Effector memory CD8-positive, alpha-beta T cell (primary cell): ENCODE measurements at places on chromosomes 11 and 22.
A peak's percentile ranks its signal among the peaks of the same experiment; 100 is the strongest.

DNA sequence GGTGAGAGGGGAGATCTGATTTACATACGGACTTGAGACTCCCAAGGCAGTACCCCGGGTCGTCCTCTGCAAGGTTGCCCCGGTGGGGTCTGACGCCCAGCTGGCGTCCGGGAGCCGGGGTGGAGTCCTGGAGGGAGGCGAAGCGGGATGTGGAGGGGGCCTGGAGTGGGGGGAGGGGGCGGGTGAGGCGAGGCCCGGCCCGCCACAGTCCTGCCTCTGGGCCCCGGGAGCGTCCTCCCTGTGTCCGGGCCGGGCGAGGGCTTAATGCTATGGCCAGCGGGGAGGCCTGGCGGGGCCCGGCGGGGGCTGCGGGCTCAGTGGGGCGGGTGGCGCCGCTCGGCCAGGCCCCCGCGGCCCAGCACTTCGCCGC is 2.4 kb upstream of the MYBPC3 start:
- peaks cover 5% of the 10 kb centered on the region for H3K27me3 ChIP-seq
- no peak for DNase-seq
- no peaks in the 10 kb centered on the region for H3K36me3 ChIP-seq
- H3K4me1 ChIP-seq = peaks cover 3% of the 10 kb centered on the region
- H3K27ac ChIP-seq = no peak overlapping the region
- H3K4me3 ChIP-seq = no peak overlapping the region

DNA sequence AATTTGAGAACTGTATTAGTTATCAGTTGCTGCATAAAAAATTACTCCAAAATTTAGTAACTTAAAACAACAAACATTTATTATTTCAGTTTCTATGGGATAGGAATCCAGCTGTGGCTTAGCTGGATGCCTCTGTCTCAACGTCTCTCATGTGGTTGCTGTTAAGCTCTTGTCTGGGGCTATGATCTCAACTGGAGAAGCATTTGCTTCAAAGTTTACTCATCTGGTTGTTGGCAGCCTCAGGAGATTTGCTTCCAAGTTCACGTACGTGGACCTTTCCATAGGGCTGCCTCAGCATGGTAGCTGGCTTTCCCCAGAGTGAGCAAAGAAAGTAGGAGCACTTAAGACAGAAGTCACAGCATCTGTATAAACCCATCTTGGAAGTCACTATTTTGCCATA is 144.9 kb upstream of the SESN3 start:
- no peak overlapping the region for H3K4me3 ChIP-seq
- no peaks in the 10 kb centered on the region for H3K36me3 ChIP-seq
- DNase-seq = no peak
- no peaks in the 10 kb centered on the region for H3K4me1 ChIP-seq

DNA sequence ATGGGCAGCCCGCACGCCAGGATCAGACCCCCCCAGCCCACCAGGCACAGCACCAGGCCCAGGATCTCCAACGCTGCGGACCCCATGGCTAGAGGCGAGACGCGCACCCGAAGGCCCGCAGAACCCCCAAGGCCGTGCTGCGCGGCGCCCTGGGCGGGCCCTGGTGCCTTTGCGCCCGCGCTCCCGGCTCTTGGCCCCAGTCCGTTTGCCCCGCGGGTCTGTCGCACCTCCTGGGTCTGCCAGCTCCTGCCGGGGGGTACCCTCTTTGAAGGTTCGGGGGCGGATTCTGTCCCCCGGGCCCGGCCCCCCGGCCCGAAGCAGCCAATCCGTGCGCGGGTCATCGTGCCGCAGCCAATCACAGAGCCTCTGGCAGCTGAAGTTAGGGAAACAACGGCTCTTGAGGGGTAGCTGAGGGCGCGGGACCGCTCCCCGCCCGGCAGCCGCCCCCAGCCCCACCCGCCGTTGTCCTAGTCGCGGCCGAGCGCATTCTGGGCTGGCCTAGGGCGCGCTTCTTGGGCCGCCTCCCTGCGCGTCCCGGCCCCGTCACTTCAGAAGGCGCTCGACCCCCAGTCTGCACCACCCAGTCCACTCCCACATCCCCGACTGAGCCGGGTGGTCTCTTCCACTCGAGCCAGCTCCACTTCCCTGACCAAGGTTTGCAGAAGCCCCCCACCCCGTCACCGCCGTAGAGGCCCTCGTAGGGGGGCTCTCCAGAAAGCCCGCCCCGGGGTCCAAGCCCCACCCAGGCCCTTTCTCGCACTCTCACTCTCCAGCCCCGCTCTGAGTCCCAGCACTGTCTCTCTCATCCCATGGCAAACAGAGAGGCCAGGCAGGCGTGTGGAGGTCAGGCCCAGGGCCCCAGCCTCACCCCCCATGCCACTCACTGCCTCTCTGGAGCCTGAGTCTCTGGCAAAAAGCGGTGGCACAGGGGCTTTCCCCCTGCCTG is at the start of gene CLDN5:
TSS of gene CLDN5 (minus strand) at position 241 of the 946 bp plus-strand sequence. CDS start at position 86, 155 bp downstream.
- H3K27ac ChIP-seq = no peak within 1 kb of the TSS
- H3K27me3 ChIP-seq = peaks cover 32% of the 10 kb centered on the region
- DNase-seq = no peak
- H3K4me3 ChIP-seq = peak within 1 kb of the TSS; percentile 52

- H3K4me3 ChIP-seq = no peak overlapping the region
- H3K27ac ChIP-seq = no peak overlapping the region
- H3K36me3 ChIP-seq = no peaks in the 10 kb centered on the region
- no peaks in the 10 kb centered on the region for H3K4me1 ChIP-seq
These were observed 94.4 kb downstream of the FAM181B start for GRCh38 chr11:82639251-82639650.

GRCh38 chr11:75142714-75143419 is 8.0 kb upstream of the SLCO2B1 start:
- H3K4me1 ChIP-seq = peaks cover 36% of the 10 kb centered on the region
- H3K4me3 ChIP-seq = peak overlapping the region; percentile 67

DNA sequence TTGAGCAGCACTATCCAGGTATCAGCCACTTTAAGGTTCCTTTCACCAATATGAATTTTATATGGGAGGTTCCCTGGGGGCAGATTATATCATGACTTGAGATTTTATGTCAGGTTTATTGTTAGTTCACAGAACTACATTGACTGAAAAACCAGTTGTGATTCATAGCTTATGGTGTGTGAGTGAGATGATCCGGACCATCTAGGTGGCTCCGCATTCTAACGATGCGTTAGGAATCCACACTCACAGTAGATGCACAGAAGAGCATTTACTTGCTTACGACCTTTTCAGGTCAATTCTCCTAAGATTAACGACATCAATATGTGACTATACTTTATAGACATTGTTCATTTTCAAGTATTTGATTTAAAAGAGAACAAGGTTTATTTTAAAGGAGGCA is 984.3 kb upstream of the CCDC90B start:
- DNase-seq = no peak
- no peak overlapping the region for H3K4me3 ChIP-seq
- H3K36me3 ChIP-seq = no peaks in the 10 kb centered on the region

DNA sequence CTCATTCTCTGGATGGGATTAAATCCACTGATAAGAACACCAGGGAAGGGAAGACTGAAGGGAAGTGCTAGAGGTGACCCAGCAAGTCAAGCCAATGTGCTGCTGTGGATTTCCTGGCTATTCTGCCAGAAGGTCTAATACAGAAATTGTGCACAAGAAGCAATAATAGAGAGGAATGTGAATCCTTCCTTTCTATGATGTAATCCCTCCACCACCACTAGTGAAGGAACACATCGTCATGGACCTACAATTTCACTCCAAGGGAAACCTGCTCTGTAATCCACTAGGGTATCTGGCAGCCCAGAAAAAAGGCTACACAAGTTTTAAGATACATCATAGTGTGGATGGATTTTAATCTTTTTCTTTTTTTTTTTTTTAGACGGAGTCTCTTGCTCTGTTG is 17.4 kb downstream of the LARGE2 start:
- no peaks in the 10 kb centered on the region for H3K27me3 ChIP-seq
- peaks cover 58% of the 10 kb centered on the region for H3K36me3 ChIP-seq
- no peak overlapping the region for H3K4me3 ChIP-seq

DNA sequence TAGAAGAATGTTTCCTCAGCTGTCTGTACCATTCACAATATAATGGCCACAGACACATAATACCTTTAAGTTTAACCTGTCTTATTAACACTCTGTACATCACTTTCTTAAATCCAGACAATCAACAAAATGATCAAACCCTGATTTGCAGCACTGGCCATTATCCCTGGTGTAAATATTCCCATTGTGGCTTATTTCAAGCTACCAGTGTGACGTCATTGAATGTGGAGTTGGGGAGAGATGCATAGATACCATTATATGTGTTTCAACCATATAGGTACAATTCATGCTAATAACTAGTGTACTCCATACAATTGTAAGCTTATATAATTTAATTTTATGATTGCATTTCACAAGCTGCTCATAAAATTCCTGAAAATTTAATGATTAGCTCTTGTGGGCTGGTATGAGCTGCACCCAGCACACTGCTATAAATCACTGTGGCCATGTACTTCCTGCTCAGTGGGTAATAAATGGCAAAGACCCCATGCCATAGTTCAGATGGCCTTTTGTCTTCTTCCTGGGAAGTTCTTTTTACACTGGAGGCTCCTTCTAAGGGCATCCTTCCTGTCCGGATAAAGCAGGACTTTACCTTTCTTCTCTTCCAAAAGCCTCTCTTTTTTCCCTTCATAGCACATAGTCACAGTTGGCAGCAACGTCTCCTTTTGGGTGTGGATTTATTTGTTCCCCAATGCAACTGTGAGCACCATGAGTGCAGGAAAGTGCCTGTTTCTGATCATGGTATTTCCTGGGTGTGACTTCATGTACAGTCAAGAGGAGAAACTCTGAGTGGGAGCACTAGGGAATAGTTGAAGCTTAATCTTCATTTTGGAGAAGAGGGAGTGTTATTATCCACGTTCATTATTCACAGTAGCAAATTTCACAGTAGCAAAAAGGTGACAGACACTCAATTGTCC is 87.8 kb downstream of the MIAT start:
- DNase-seq = no peak
- no peak overlapping the region for H3K4me3 ChIP-seq
- no peak overlapping the region for H3K27ac ChIP-seq
- H3K4me1 ChIP-seq = peaks cover 2% of the 10 kb centered on the region
- H3K36me3 ChIP-seq = peaks cover 3% of the 10 kb centered on the region
- no peaks in the 10 kb centered on the region for H3K27me3 ChIP-seq

DNA sequence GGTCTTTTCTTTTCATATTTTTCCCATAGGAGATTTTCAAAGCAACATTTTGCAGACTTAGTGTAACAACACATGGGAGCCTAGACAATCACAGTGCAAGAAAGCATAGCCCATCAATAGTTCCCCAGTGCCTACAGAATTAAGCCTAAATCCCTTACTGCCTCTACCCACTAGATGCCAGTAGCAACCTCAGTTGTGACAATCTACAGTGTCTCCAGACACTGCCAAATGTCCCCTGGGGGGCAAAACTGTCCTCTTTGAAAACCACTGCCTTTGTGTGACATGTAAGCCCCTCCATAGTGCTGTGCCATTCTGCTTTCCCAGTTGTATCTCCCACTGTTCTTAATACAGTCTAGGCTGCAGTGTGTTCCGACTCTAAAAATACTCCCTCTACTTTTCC is 1329.0 kb downstream of the LRRC4C start:
- no peak for DNase-seq
- H3K4me3 ChIP-seq = no peak overlapping the region
- H3K4me1 ChIP-seq = no peaks in the 10 kb centered on the region
- no peak overlapping the region for H3K27ac ChIP-seq
- H3K36me3 ChIP-seq = no peaks in the 10 kb centered on the region

GRCh38 chr22:30204015-30204741 is 42.4 kb downstream of the LIF start:
- H3K27me3 ChIP-seq = no peaks in the 10 kb centered on the region
- peaks cover 1% of the 10 kb centered on the region for H3K4me1 ChIP-seq
- DNase-seq = no peak

GRCh38 chr11:123122852-123123251 is 60.9 kb upstream of the HSPA8 start:
- no peaks in the 10 kb centered on the region for H3K36me3 ChIP-seq
- peaks cover 16% of the 10 kb centered on the region for H3K27me3 ChIP-seq
- DNase-seq = no peak
- no peaks in the 10 kb centered on the region for H3K4me1 ChIP-seq
- no peak overlapping the region for H3K4me3 ChIP-seq

GRCh38 chr11:76033699-76034098 is 172.6 kb downstream of the WNT11 start:
- H3K36me3 ChIP-seq = no peaks in the 10 kb centered on the region
- no peak for DNase-seq
- H3K4me3 ChIP-seq = no peak overlapping the region

- DNase-seq = no peak
- H3K27me3 ChIP-seq = peaks cover 12% of the 10 kb centered on the region
- H3K36me3 ChIP-seq = no peaks in the 10 kb centered on the region
- peak overlapping the region; percentile 17 for H3K4me3 ChIP-seq
- no peak overlapping the region for H3K27ac ChIP-seq
- H3K4me1 ChIP-seq = peaks cover 6% of the 10 kb centered on the region
These were observed 208.6 kb downstream of the DBX1 start for GRCh38 chr11:19951558-19952115.

DNA sequence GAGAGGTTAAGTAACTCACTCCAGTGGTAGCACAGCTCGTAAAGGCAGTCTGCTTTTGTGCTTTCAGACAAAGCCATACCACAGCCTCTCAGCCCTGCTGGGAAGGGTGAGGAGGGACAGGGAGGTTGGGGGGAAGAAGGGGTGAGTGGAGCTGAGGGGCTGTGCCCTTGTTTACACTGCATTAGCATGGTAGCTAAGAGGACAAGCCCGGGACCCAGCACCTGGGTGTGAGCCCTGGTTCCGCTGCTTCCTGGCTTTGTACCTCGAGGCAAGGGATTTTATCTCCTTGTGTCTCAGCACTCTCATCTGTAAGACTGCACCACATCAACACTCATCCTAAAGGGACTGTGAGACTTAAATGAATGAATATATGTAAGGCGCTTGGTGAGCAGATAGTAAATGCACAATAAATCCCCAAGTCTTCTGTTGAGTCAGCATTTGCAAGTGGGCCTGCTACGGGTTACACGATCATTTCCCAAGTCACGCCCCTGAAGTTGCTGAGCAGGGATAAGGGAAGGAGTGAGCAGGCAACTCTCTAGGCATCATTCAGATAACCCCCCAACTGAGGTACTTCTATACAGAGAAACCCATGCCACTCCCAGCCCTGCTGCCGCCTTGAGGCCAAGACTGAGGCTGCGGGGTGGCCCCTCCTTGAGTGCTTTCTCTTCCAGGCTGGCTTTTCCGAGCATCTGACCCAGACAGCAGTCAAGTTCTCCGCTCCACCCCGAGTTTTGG is 7.5 kb downstream of the RASD2 start:
- H3K4me1 ChIP-seq = peaks cover 10% of the 10 kb centered on the region
- DNase-seq = no peak
- no peak overlapping the region for H3K27ac ChIP-seq
- H3K4me3 ChIP-seq = no peak overlapping the region
